Dorsolateral prefrontal cortex (tissue), 122 donors: ENCODE measurements at places on chromosomes 4 and X.
A peak's percentile ranks its signal among the peaks of the same experiment; 100 is the strongest.

DNA sequence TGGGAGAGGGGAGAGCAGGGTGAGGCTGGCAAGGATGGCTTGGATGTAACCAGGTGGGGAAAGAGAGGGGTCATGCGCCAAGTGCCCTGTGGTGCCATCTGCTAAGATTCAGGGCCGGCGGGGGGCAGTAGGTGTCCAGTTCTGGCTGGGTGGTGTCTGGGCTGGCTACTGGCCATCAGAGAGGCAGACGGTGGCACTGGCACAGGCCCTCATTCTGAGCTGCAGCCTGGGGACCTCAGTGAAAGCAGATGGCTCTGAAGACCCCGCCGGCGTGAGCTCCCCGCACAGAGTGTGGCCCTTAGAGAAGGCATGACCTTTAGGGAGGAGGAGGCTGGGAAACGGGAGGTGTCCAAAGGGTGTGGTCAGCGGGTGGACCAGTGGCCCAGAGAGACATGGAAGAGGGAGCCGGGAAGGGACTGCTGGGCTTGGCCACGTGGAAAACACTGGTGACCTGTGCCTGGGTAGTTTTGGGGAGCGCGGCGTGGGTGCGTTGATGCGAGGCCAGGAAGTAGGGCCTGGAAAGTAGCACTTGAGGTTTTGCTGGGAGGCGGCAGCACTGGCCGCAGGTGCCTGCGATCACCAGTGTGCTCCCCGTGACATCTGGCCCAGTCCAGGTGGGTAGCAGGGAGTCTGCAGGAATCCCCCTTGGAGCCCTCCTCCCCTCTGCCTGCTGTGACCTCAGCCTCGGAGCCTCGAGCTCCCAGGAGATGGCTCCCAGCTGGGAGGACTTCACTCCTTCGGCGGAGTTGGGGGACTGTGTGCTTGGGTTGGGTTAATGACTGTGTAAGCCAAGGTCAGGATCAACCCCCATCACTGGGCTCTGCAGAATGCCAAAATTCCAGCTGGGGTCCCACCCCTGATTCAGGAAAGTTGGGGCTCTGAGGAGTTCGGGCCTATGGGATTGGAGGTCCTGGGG is 9.3 kb upstream of the SH3TC1 start:
- DNase-seq, result no peak

- no peak for DNase-seq
Measured at GRCh38 chr4:98203332-98204235, 57.6 kb upstream of the RAP1GDS1 start.

GRCh38 chr4:42965326-42965725 is 72.8 kb downstream of the GRXCR1 start:
- no peak for DNase-seq

- DNase-seq, result no peak
Measured at GRCh38 chr4:90857081-90857820, 730.1 kb downstream of the CCSER1 start.

- no peak for DNase-seq
Measured at GRCh38 chr4:123936621-123937043, 540.0 kb downstream of the SPRY1 start.

DNA sequence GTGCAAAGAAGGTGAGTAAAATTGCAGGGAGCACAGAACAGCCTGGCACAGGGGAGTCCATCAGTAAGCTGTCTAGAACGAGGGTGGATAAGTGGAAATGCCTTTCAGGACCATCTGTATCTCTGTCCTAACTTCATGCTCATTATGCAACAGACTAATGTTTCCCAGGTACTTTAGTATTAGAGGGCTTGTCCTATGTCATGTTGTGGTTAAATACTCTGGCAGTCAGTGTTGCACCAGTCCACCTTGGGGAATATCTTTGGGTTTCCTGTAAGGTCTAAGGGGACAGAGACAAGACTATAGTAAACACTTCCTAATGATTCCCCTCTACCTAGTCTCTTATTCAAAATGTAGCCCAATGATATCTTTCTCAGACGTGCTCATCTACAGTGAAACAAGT is 21.3 kb downstream of the NOCT start:
- DNase-seq, result no peak

DNA sequence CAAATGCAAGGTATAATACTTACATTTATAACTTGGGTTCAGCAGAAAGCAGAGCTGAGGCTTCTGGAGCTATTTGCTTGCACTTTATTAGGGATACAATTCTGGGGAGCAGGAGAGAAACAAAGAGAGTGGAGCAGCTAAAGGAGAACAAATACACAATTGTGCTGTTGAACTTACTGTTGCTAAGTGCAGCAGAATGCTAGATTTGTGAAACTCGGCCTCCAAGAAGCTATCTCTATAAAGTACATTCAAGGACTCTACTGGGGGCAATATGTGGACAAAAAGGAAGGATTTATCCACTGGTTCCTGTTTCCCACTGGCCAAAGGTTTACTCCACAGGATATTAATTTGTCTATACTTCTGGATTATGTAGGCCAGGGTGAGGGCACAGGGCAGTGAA is 86.8 kb downstream of the PPP1R2C start:
- DNase-seq, result no peak

GRCh38 chrX:97524997-97525396 is 641.3 kb downstream of the RPA4 start:
- no peak for DNase-seq

DNA sequence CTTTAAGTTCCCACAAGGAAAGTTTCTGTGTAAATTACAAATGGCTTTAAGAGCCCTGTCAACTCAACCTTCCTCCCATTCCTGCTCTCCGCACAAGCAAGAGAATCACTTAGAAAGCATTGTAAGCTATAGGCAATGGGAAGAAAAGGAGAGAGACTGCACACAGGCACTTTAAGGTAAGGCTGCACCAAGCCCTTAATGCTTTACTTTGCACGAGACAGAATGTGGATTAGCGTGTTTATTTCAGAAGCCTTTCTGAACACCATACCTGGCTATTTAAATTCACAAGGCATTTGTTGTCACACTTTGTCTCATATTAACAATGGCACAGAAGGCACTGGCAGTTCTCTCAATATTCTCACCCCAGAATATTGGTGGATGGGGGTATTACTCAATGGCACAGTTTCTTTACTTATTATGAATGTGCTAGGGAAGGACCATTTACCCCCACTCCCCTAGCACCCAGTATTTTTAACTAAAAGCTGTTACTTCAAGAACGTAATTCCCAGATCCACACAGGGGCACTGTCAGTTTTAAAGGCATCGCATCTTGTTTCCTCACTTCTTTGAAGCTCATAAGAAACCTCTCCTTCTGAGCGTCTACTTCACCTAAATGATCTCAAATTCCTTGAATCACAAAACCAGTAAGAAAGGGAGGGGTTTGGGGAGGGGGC is 150.0 kb downstream of the MAML3 start:
- DNase-seq, result no peak

- DNase-seq, result no peak
Measured at GRCh38 chr4:117968606-117969005, 65.7 kb upstream of the NDST3 start.

GRCh38 chr4:25160714-25161592 is 704 bp upstream of the SEPSECS start:
- no peak for DNase-seq

GRCh38 chr4:24488399-24489164 is 95.8 kb downstream of the DHX15 start:
- peak; percentile 42 for DNase-seq

DNA sequence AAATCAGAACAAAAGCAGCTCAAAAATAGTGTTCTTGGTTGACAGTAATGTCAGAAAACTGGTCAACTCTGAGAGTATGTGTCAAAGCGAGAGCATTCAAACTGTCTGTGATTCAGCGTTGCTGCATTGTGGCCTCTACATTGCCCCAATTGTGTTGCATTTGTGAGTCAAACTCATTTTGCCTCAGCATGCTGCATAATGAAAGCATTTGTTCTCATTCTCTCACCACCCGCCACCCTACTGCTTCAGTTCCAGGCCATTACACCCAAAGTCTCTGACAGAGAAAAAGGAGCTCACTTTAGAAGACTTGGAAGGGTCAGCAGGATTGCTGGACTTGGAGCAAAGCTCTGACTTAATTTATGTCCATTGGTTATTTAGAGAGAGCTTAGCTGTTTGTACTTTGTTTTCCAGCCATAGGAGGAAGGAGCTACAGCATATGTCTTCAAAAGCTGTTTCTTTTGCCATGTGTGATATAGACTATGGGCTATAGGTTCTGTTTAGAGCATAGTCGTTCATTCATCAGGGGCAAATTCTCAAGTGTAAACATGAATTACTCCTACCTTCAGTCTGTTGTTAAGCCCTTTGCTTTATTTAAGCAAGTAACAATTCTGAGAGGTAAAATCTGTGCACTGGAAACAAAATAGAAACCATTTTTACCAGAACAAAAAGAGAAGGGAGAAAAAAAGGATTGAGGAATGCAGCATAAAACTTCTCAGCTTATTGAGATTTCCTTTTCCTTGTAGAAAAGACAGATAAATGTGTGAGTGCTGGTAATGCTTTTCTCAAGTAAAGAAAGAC is 153.4 kb upstream of the ANK2 start:
- DNase-seq, result peak; percentile 62

- no peak for DNase-seq
Measured at GRCh38 chr4:44661940-44662622, 10.7 kb upstream of the YIPF7 start.

GRCh38 chrX:153671589-153672530 is 1.8 kb downstream of the PNCK start:
- no peak for DNase-seq

DNA sequence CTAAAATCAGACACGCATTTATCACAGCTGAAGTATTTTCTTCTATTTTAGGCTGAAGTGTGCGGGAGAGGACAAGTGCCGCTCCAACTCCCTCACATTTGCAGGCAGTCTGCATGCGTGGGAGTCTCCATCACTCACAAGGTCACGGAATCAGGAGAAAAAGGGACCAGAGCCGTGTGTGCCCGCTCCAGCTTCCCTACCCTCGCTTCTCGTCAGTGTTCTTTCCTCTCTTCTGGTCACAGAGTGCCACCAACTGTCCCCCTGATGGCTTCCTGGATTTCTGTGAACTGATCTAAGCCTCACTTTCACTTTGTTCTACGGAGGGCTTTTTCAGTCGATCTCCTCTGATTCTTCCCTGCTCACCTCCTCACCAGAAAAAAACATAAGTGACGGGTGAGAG is 407.4 kb upstream of the AADAT start:
- DNase-seq, result no peak

GRCh38 chr4:70473679-70474078 is 1.7 kb downstream of the MUC7 start:
- no peak for DNase-seq

- no peak for DNase-seq
Measured at GRCh38 chr4:20015636-20016224, 236.0 kb upstream of the SLIT2 start.

GRCh38 chr4:1075225-1075624 is 38.1 kb downstream of the RNF212 start:
- DNase-seq, result no peak

- DNase-seq, result no peak
Measured at GRCh38 chr4:126779001-126779400, 853.8 kb upstream of the INTU start.

- DNase-seq, result peak; percentile 40
Measured at GRCh38 chr4:149999485-150000074, 78.7 kb upstream of the DCLK2 start.
